Activated T-cell treated with anti-CD3 and anti-CD28 coated beads, Interleukin-2, amount 50 U/mL, for 24 hours (primary cell): ENCODE measurements at places on chromosomes 11 and 22.

GRCh38 chr22:37282385-37282677 lies at the start of gene CYTH4:
Gene CYTH4, plus strand, starts transcription at chr22:37282508. Its CDS starts 62 bp downstream, at chr22:37282570.
- peak; percentile 85 for DNase-seq

DNA sequence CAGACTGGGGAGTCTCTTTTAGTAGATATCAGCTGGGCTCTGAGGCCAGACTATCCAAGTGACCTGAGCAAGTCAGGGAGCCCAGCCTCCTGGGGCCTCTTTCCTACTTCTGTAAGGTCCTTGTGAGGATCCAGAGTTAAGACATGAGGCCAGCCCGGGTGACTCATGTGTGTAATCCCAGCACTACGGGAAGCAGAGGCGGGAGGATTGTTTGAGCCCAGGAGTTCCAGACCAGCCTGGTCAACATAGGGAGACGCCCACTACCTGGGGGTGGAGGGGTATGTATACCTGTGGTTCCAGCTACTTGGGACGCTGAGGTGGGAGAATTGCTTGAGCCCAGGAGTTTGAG lies 36.9 kb upstream of the POLA2 start:
- no peak for DNase-seq

DNA sequence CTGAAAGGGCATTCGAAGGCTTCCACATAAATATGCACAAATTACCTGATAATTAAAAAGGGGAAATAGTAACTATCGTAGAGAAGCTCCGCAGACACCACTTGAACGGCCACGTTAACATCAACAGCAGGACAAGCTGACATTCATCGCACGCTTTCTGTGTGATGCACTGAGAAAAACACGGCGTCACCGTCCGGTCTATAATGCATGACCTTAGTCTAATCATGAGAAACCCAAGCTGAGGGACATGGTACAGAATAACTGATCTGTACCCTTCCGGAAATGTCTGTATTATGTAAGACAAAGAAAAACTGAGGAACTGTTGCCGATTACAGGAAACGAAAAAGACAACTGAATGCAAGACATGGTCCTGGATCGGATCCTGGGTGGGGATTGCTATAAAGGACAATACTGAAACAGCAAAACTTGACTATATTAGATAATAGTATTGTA lies 678 bp upstream of the RANGAP1 start:
- peak; percentile 55 for DNase-seq

GRCh38 chr11:12865863-12866595 lies 143.1 kb upstream of the RASSF10 start:
- no peak for DNase-seq

DNA sequence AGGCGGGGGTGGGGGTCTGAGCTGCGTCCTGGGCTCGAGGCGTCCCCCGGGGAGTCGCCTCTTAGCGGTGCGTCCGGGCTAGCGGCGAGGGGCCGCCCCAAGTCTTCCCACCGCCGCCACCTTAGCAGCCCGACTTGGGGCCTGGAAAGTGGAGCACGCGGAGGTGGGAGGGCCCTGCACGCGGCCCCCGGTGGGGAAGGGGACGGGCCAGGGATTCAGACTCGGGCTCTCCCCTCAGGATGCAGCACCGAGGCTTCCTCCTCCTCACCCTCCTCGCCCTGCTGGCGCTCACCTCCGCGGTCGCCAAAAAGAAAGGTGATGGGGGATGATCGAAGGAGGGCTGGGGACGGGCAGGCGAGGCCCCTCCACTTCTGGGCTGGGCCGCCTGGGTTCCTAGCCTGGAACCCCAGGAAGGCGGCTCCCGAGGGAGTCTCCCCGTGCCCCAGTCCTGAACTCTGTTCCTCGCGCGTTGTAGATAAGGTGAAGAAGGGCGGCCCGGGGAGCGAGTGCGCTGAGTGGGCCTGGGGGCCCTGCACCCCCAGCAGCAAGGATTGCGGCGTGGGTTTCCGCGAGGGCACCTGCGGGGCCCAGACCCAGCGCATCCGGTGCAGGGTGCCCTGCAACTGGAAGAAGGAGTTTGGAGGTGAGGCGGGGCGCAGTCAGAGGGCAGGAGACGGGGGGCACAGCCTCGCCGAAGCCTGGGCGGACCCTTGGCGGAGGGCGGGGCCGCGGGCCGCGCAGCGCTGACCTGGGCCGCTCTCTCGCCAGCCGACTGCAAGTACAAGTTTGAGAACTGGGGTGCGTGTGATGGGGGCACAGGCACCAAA lies 563 bp downstream of the MDK start:
- peak; percentile 55 for DNase-seq

DNA sequence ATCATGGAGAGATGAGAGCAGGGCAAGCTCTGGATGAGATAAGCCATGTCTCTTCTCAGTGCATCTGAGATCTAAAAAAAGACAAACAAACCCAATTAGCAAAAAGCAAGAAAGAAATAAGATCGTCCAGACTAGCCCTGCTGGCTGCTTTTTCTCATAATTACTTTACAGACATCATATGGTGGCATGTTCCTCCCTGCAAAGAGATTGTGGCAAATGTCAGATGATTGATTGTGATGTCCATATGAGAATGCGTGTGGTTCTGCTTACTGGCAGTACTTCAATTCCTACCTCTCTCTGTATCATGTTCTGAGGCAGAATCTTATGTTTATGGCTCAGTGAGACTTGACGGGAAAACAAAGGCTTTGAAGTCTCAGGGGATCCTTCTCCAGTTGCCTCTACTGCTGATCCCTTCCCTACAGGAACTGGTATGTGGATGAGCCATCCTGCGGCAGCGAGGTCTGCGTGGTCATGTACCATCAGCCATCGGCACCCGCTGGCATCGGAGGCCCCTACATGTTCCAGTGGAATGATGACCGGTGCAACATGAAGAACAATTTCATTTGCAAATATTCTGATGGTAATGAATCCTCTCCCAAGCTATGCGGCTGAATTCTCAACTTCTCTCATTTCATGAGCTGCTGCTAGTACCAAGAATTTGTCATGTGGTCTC lies 8.8 kb downstream of the LAYN start:
- no peak for DNase-seq

DNA sequence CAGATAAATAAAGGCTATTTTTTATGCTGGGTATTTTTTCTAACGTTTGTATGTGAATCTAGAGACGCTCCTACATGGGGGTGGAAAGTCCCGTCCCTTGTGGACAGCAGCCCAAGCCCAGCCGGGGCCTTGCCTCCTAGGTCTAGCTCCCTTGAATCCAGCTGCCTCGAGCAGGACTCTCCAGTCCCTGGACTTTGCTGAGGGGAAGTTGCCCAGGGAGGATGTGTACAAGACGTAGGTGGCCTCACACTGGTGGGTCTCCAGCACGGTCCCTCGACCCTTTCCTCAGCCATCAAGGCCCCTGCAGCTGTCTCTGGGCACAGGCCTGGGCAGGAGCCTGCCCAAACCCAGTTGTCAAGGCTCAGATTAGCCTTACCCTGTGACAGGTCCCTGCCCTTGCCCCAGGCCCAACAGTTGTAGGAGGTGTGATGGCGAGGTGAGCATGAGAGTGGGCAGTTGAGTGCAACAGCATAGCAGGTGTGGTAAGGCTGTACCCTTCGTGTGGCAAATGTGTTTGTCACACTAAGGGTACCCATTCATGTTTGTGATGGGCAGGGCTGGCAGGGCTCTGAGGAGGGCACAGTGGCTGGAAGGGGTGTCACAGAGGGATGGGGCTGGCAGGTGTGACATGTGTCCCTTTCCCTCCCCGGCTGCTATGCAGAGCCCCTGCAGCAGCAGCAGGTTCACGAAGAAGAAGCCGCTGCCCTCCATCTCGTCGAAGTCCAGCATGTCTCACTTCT lies 3.4 kb downstream of the CCDC116 start:
- DNase-seq = no peak

GRCh38 chr11:64713016-64713707 lies 9.8 kb downstream of the NRXN2 start:
- peak; percentile 46 for DNase-seq

DNA sequence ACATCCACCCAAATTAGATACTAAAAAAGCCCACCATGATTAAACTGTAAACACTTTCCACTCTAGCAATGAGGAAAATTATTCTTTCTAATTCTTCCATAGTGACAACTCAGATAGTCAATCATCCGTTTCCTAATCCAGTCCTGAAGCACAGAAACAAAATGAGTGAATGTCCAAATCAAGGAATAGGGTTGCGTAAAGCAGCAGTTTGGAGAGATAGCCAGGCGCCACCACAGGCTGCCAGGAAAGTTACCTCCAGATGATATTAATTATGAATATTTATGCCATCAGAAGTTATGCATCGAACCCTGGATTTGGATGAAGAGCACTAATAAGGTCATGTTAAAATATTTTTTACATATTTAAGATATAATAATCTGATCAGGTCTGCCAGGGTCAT lies 63.2 kb downstream of the ETS1 start:
- no peak for DNase-seq

GRCh38 chr11:60964801-60965200 lies 6.7 kb upstream of the CD6 start:
- no peak for DNase-seq

- DNase-seq = no peak
These were observed 9.3 kb downstream of the ATP5MGL start for GRCh38 chr22:42630901-42631602.

DNA sequence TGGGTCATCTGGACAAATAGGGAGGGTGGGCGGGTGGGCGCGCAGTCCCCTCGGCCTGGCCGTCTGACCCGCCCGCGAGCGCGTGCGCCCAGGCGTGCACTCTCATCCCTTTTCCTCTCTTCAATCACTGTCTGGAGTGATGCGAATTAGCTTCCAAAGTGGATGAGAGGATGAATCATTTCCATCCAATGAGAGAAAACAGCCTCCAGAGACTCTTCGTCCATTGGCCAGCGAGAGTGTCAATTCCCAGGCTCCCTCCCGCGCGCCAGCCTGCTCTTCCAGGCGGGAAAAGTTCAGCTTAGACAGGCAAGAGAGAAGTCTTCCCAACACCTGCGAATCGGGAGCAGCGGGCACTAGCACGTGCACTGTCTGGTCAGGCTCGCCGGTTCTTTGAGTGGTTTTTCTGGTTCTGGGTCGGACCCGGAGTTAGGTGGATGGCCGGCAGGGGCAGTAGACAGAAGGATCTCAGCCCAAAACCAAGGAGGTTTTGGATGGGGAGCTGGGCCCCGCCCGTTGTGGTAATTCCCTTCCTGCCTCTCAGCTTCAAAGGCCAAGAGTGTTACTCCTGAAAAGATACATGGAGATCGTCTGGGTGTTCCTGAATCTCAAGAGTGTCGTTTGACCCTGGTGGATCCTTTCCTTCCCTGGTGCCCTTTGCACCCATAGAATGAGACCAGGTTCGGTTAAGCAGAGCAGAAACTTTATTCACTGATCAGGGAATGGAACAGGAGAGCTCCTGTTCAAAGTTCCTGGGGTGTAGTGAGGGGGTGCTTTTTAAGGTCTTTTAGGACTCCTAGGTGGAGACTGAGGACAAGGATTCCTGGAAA lies 33.4 kb upstream of the GLYATL1 start:
- no peak for DNase-seq

DNA sequence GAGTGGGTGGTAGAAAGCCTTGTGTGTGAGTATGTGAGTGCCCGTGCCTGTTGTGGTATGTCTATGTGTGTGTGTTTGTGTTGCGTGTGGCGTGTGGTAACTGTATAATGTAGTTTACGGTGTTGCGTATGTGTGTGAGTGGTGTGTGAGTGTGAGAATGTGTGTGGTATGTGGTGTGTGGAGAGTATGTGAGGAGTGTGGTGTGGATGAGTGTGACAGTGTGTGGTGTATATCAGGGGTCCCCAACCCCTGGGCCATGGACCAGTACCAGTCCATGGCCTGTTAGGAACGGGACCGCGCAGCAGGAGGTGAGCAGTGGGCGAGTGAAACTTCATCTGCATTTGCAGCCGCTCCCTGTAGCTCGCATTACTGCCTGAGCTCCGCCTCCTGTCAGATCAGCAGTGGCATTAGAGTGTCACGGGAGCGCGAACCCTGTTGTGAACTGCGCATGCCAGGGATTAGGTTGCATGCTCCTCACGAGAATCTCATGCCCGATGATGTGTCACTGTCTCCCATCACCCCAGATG lies 5.7 kb downstream of the UPK3A start:
- no peak for DNase-seq

- peak; percentile 70 for DNase-seq
These were observed at the start of gene CNIH2 for GRCh38 chr11:66277471-66278362. Gene CNIH2, plus strand, starts transcription at chr11:66278175. Its CDS starts 282 bp downstream, at chr11:66278457.

GRCh38 chr11:119752345-119752871 lies 23.4 kb upstream of the NECTIN1 start:
- no peak for DNase-seq

- no peak for DNase-seq
These were observed 469.9 kb downstream of the MN1 start for GRCh38 chr22:27331526-27332281.

DNA sequence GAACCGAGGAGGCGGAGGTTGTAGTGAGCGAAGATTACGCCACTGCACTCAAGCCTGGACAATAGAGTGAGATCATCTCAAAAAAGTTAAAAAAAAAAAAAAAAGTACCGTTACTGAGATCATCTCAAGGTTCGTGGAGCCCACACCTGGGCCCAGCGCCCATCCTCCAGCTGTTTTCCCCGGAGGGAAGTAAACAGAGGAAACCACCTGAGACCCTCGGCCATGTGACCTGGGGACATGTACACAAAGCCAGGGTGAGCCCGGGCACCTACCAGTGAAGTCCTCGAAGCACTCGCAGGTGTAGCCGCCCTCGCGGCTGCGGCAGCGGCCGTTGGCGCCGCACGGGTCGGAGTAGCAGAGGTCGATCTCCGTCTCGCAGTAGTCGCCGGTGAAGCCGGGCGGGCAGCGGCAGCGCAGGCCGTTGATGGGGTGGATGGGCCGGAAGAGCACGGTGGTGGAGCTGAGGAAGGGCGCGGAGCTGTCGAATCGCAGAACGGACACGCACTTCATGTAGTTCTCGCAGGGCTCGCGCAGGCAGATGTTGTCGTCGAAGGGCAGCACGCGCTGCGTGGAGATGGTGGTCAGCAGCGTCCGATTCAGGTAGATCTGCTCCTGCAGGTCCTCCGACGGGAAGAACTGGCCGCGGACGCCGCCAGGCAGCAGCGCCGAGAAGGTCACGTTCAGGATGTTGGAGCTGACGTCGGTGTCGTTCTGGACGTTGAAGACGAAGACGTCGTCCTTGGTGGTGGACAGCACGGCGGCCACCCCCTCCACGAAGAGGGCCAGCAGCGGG lies 73.8 kb downstream of the CELSR1 start:
- DNase-seq = no peak

DNA sequence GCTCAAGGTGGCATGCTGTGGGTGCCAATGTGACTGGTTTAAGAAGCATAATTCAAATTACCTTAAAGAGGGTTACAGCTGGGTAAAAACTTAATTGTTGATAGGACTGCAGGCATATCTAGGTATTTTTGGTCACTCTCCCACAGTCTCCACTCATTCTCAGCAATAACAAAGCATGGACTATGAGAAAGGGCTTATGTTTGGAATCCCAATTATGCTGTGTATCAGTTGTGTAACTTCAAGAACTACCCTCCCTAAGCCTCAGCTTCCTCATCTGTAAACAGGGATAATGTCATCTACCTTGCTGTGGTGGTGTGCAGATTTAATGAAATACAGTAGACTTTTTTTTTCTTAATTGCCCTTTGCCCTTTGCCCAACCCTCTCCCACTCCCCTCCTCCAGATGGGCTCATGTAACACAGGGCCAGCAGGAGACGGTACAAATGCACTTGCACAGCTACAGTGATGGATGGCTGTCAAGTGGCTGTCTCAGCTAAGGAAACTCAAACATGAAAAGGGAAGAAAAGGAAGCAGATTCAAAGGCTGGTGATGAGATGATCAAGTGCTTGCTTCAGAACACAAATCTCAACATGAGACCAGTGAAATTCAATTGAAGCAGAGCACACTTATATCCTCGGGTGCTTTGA lies 37.6 kb downstream of the MAP6 start:
- DNase-seq = no peak
